ENCODE measurements at places on chromosomes 16 and 17. TPM values are rescaled to one million over a fixed set of nuclear protein-coding genes. Genes with fewer than 3 reads are reported as not detected.

DNA sequence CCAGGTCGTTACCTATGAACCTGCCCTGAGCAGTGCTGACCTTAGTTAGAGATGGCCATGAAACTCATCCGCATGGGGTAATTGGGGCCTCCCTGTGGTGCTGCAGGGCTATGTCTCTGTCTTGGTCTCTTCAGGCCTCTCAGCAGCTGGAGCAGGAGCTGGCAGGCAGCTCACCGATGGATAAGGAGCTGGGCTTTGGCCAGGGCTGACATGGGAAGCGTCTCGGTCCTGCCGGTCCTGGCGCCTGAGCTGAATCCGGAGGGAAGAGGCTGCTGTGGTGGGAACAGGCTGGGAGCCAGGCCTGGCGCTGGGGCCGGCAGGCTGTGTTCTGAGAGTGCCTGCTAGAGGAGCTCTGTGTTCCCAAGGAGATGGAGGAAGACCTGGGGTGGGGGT lies 10.1 kb downstream of the IL32 start:
- no peaks in the 10 kb centered on the region for H3K27me3 ChIP-seq
- peak overlapping the region; percentile 29 for H3K4me3 ChIP-seq
- no peaks in the 10 kb centered on the region for H3K36me3 ChIP-seq
- peaks cover 39% of the 10 kb centered on the region for H3K4me1 ChIP-seq
- H3K27ac ChIP-seq = peak overlapping the region; percentile 74

DNA sequence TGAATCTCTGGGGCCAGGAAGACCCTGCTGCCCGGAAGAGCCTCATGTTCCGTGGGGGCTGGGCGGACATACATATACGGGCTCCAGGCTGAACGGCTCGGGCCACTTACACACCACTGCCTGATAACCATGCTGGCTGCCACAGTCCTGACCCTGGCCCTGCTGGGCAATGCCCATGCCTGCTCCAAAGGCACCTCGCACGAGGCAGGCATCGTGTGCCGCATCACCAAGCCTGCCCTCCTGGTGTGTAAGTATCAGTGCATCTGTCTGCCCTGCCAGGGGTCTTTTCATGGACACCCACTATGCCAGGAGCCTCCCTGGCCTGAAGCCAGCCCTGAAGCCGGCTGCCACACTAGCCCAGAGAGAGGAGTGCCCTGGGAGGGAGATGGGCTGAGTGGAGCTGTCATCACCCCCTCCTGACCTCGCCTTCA lies at the start of gene CETP:
Gene CETP (plus strand): TSS at position 100 of the 431 bp plus-strand sequence. CDS start 30 bp downstream, at position 130.
- H3K27me3 ChIP-seq = no peaks in the 10 kb centered on the region
- DNase-seq = no peak
- peaks cover 17% of the 10 kb centered on the region for H3K4me1 ChIP-seq

DNA sequence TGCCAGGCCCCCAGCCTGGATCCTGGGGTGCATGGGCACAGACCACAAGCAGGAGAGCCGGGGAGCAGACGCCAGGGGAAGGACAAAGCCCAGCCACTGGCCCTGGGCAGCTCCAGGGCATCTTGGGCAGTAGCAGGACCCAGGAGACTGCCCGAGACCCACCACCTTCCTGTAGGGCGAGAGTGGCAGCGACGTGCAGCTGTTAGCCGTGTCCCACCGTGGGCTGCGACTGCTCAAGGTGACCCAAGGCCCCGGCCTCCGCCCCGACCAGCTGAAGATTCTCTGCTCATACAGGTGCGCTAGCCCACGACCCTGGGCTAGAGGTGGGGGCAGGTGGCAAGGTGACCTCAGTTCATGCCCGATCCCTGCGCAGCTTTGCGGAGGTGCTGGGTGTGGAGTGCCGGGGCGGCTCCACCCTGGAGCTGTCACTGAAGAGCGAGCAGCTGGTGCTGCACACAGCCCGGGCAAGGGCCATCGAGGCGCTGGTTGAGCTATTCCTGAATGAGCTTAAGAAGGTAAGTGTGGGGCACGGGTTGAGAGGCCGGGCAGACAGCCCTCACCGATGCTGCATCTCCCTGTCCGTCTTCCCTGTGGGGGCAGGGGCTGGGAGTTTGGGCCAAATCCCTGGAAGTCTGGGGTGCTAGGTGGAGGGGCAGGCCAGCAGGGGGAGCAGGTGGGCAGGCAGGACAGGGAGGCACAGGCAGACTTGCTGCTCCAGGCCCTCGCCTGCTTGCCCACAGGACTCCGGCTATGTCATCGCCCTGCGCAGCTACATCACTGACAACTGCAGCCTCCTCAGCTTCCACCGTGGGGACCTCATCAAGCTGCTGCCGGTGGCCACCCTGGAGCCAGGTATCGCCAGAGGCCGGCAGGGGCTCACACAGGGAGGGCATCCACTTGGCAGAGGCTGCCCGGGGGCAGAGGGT lies 13.5 kb upstream of the SMIM5 start:
- H3K4me3 ChIP-seq = no peak overlapping the region
- no peaks in the 10 kb centered on the region for H3K4me1 ChIP-seq

DNA sequence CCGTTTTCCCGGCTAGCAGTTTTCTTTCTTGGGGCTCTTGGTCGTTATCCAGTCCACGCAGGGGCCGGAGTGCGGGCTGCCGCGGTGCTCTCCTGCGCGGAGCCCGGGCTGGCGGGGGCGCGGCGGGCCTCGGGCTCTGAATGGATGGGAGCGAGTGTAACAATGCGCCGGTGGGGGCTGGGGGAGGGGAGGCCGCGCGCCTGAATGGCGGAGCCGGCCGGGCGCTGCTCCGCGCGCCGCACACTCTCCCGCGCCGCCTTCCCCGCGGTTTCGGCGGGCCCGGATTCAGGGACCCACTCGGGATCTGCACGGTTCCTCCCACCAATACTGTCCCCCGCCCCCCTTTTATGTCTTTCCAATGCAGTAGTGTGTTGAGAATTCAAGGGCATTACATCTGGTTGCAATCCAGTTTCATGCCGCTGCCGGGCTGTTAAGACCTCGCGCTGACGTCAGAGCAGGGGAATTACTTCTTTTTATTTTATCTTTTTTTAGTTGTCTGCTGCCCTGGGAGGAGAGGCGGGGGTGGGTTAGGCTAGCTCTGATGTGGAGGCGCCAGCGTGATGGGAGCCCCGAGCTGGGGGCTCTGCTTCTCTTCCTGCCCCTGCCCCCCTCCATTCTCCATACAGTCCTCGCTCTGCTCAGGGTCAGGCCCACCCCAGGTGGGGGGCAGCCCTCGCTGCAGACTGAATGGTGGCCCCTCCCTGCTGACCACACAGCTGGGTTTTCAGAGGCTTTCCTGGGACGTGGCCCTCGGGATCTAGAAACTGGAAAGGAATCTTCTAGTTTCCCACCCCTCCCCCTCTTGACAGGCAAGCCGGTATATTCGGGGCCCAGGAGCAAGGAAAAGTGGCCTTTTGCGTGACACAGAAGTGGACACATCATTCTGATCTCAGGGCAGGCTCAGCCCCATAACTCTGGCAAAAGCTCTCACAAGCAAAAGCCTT lies 1.8 kb downstream of the RAI1 start:
- peak overlapping the region; percentile 86 for H3K4me3 ChIP-seq
- peaks cover 3% of the 10 kb centered on the region for H3K27me3 ChIP-seq
- peak overlapping the region; percentile 97 for H3K27ac ChIP-seq
- no peaks in the 10 kb centered on the region for H3K36me3 ChIP-seq

GRCh38 chr17:1709971-1710806 lies at the start of gene TLCD2:
Gene TLCD2 (minus strand): TSS chr17:1710377. CDS start chr17:1710242, 135 bp downstream.
- no peaks in the 10 kb centered on the region for H3K36me3 ChIP-seq
- peaks cover 73% of the 10 kb centered on the region for H3K27me3 ChIP-seq
- peaks cover 27% of the 10 kb centered on the region for H3K4me1 ChIP-seq
- no peak within 1 kb of the TSS for H3K4me3 ChIP-seq

DNA sequence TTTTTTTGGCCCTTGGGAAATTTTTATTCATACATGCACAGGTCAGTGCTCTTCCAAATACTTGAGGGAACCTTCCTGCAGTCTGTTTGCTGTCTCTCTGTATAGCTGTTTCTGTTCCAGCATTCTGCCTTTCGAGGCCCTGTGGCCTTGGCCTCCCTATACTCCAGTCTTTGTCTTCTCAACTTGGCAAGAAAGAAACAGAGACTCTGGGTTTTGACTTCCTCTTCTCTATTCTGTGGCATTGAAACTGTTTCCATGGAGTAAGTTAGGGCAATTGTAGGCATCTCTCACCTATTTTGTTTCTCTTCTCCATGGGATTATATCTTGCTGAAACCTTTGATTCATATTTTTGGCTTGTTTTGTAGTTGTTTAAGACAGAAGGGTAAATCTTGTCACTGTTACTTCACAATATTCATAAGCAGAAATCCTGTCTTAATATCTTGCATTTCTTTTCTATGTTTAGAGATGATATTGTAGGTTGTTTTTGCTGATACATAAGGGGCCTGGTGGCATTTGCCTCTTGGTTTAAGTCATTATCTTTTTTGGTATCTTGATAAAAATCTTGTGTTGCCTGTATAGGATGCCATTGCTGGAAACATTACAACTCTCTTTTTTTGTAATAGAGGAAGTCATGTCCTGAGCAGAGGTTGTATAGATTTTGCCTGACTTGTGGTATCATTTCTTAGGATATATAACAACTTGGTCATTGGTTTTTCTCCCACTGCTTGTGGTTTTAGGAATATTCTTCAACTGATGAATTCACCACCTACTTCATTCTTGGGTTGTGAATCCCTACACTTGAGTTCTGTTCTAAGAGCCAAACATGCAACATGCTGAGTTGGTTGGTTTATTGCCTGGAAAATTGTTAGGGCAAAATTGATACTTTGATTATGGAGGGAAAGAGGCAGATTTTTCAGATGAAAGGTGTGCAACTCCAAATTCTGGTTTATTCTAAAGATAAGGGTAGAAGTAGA lies 168.6 kb downstream of the FTO start:
- no peaks in the 10 kb centered on the region for H3K4me1 ChIP-seq
- H3K4me3 ChIP-seq = no peak overlapping the region
- no peak overlapping the region for H3K27ac ChIP-seq

DNA sequence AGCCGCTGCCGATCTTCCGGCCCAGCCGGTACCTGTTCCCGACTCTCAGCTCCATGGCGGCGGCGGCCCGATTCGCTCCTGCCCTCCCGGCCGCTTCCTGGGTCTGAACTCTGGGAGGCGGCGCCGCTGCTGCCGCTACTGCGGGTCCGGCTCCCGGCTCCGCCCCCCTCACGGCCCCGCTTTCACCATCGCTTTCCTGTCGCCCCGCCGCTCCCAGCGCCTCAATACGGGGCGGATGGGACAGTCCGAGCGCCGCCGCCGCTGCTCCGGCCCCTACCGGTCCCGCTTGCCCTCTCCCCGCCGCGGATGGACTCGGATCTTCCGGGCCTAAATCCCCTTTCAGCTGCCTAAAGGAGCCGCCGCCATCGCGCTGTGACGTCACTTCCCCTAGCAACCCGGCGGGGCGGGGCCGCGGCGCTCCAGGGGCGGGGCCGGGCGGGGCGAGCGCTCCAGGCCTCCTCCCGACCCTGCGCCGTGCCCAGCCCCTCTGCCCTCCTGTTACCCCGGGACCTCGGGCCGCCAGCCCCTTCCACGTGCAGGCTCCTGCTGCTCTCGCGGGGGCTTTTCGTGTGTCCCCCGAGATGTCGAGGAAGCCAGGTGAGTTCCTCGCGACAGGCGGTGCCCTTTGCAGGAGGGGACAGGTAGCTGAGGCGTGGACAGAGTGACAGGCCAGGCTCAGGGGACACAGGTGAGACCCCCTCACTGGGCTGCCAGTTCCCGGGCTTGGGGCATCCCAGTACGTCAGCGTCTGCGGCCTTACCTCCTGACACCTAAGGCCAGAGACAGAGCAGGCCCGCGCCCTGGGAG lies at the start of gene CSNK1D:
Gene CSNK1D (minus strand): TSS at position 374 of the 807 bp plus-strand sequence. CDS start 319 bp downstream, at position 55.
- peaks cover 48% of the 10 kb centered on the region for H3K4me1 ChIP-seq
- peak; percentile 97 for DNase-seq
- H3K4me3 ChIP-seq = peak within 1 kb of the TSS; percentile 81
- peak within 1 kb of the TSS; percentile 95 for H3K27ac ChIP-seq
- H3K27me3 ChIP-seq = peaks cover 5% of the 10 kb centered on the region

DNA sequence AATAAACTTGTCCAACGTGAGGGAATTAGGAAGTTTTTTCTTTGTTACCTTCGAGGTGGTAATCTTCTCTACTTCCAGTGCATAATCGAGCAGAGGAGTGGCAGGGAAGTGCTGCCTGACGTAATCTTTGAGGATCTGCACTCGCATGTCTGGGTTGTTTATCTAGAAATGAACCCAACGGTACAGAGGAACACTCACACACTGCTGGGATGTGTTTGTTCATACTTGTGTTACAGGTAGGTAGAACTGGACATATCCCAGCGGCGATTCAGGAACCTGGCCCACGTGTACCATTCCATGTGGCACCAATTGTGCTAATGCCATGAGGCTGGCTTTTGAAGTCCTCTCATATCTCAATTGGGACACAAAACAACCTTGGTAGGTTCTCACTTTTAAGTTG lies 4.2 kb upstream of the KLHL11 start:
- H3K4me3 ChIP-seq = no peak overlapping the region
- H3K36me3 ChIP-seq = no peaks in the 10 kb centered on the region
- no peak for DNase-seq
- no peak overlapping the region for H3K27ac ChIP-seq

GRCh38 chr17:51118330-51119195 lies 2.1 kb downstream of the SPAG9 start:
- no peak overlapping the region for H3K27ac ChIP-seq
- no peaks in the 10 kb centered on the region for H3K36me3 ChIP-seq
- peaks cover 35% of the 10 kb centered on the region for H3K4me1 ChIP-seq
- peak overlapping the region; percentile 98 for H3K4me3 ChIP-seq
- no peaks in the 10 kb centered on the region for H3K27me3 ChIP-seq
- peak; percentile 14 for DNase-seq

DNA sequence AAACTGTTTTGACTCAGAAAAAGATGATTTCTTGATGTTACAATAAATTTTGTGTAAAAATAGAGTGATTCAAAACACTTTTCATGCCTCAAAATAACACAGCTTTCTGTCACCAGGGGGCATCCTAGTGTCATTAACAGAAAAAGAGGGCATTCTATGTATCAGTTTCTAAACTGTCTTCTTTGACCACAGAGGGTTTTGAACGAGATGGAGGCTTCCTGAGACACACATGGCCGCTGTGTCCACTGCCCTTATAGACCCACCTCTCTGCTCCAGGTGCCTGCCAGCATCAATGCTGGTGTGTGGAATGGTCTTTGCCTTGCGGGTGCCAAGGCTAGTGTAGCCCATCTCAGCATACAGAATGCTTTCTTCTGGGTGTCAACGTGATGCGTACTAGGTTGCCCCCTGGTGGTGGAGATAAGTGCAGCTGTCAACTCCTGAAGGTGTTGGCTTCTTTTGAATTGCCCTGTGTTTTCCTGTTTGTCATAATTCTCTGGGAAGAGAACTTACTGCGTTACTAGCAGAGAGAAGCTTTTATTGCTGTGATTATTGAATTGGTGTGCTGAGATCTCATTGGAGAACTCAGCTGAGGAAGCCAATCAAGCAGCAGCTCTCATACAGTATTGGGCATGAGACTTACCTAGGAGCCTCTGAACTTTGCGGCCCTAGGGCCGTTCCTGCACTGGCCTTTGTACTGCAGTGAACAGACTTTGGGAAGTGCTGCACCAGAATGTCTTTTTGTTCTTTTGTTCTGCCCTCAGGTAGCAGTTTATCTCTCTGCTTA lies 38.6 kb downstream of the USP10 start:
- H3K27me3 ChIP-seq = no peaks in the 10 kb centered on the region
- no peak overlapping the region for H3K27ac ChIP-seq
- DNase-seq = peak; percentile 89
- H3K4me3 ChIP-seq = no peak overlapping the region
- H3K36me3 ChIP-seq = peaks cover 41% of the 10 kb centered on the region

- H3K4me3 ChIP-seq = no peak overlapping the region
- no peaks in the 10 kb centered on the region for H3K27me3 ChIP-seq
- no peaks in the 10 kb centered on the region for H3K4me1 ChIP-seq
- DNase-seq = no peak
- no peaks in the 10 kb centered on the region for H3K36me3 ChIP-seq
- H3K27ac ChIP-seq = no peak overlapping the region
Measured at GRCh38 chr16:80341263-80341662, 199.5 kb upstream of the DYNLRB2 start.

The SULT1A3 gene
- 41.2 TPM for total RNA-seq

The FBXW10B gene
- 0.76 TPM for total RNA-seq

The SNN gene
- total RNA-seq = 60.8 TPM

The PRSS22 gene
- total RNA-seq = not detected

The OR1A2 gene
- total RNA-seq = not detected

The IRX3 gene
- total RNA-seq = not detected
